Brain (organoid and tissue), 16 donors: ENCODE measurements at places on chromosomes 11 and 22. TPM values are rescaled to one million over a fixed set of nuclear protein-coding genes. Genes with fewer than 3 reads are reported as not detected.

GRCh38 chr22:48315439-48316256 is 1512.0 kb downstream of the BRD1 start:
- DNase-seq, result peak; percentile 49

GRCh38 chr11:15170698-15171097 is 56.0 kb downstream of the INSC start:
- no peak for DNase-seq

DNA sequence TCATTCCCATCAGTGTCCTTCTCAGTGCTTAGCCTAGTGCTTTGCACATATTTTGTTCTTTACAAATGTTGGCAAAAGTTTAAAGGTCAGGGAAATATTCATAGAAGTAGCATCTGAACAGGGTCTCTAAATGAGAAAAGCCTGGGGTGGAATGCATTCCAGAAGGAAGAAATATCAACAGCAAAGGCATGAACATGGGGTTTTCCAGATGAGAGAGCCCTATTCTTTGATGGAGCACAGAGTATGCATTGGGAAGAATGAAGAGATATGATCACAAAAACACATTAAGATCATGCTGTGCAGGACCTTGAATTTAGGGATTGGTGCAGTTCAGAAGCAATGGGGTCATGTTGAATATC is 140.2 kb downstream of the SNX19 start:
- no peak for DNase-seq

The FIBIN gene
- polyA plus RNA-seq, result 6.6 TPM

- DNase-seq, result no peak
Observed at GRCh38 chr11:9726321-9727022, 62.6 kb downstream of the SWAP70 start.

DNA sequence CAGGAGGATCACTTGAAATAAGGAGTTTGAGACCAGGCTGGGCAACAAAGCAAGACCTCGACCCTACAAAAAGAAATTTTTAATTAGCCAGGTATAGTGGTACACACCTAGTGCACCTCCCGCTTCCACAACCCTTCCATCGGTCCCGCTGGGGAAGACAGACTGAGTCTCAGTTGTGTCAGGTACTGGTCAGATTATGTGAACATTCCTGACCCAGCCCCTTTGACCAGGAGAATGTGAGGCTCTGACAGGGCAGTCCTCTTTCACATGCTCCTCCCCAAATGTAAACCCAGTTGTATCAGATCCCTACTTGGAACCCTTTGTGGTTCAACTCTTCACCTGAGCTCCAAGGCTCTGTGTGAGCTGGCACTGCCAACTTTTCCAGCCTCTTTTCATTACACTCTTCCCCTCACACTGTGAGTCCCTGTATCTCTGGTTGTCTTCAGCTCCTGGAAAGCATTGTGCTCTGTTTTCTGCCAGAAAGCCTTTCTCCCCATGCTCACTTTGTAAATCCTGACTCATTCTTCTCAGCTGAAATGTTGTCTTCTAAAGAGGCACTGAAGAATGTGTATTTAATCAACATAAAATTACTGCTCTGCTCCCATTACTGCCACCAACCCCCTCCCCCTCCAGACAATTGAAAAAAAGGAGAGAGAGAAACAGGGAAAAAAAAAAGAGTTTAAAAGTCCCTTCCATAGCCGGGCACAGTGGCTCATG is 2.1 kb upstream of the TTLL12 start:
- no peak for DNase-seq

DNA sequence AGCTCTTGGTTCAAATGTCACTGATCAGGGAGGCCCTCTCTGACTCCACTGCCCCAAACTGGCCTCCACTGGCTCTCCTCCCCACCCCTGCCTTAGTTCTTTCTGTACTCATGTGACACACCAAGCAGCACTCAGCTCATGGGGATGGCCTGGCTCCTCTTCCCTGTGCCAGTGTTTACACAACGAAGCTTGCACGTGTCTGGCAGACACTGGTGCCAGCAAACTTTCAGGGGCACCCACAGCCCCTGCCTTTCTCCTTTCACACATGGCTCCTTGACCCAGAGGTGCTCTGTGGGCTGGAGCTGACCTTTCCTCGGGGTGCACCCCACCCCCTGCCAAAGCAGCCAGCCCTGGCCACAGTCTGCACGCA is 37.6 kb upstream of the PARVG start:
- no peak for DNase-seq

DNA sequence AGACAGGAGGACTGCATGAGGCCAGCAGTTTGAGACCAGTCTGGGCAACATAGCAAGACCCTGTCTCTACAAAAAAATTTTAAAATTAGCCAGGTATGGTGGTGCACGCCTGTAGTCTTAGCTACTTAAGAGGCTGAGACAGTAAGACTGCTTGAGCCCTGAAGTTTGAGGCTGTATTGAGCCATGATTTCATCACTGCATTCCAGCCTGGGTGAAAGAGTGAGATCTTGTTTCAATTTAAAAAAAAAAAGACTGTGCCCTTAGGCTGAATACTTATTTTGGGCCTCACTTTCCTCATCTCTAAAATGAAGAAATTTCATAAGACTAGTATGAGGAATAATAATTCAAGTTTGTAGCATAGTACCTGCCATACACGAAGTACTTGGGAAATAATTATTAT is 6.9 kb downstream of the AQP11 start:
- DNase-seq, result no peak

The NPAS4 gene
- not detected for polyA plus RNA-seq

DNA sequence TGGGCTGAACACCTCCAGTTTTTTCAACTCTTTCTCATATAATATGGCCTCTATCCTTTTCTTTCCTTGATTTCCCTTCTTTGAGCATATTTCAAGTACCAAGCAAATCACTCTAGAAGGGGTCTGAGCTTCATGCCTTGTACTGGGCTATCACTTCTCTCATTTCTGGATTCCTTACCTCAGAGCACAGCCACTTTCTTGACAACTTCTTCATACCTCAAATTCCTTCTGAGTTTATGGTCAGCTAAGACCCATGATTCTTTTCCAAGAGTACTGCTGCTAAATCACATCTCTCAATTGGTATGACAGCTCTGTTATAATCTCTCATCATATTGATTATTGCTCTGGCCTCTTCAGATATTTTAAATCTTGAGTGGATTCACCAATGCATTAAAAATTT is 224.8 kb upstream of the ZBED5 start:
- DNase-seq, result no peak

GRCh38 chr11:115322553-115323203 is 181.5 kb downstream of the CADM1 start:
- DNase-seq, result no peak

DNA sequence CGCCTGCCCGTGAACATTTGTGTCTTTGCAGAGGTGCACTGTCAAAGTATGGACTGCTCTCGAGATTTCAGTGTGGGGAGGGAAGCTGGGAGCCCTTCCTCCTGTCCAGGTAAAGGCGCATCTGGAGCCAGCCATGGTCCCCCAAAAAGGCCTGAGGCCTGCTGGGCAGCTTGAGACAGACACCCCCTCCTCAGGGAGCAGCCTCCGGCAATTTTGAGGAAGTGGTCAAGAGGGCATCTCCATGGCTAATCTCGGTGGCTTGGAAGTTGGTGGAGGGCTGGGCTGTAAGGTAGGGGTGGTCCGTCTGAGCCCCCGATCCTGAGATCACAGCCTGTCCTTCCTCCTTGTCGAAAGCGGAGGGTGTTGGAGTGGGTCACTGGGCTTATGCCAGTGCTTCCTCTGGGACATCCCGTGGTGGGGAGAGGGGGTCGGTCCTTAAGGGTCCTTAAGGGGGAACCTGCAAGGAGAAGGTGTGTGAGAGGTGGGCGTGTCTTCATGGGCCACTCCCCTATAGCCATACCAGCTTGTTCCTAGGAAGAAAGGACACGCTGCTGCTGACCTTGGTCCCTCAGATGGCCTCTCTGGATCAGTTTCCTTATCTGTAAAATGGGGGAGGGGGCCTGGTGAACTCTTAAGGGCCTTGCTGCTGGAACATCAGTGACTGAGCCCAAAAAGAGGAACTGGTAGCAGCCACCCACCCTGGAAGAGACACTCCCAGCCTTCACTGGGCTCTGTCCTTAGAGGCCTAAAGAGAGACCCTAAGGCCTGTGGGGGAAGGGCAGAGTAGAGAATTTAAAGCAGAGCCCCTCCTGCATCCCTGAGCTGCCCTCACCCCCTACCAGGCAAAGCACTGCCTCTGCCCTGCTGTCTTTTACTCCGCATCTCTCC is 2.6 kb downstream of the KCNC1 start:
- DNase-seq, result peak; percentile 5

DNA sequence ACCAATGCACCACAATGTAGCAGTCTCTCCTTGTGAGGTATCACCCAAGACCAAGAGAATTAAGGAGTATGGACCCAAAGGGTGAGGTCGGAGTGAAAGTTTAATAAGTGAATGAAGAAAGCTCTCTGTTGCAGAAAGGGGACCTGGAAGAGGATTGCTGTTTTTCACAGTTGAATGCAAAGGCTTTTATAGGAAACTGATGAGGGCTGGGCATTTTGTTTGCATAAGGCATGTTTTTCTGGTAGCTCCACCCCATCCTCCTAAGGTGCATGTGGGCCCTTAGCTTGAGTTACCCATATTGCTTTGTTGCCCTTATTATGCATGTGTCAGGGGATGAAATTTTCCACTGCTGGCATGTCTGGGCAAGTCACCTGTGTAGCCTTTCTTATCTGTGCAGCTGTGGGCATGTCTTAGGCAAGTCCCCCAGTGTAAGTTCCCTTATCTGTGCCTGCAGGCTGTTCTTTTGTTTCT is 64.7 kb downstream of the BDNF start:
- DNase-seq, result no peak

GRCh38 chr22:43047605-43048004 is 32.7 kb upstream of the PACSIN2 start:
- DNase-seq, result no peak

DNA sequence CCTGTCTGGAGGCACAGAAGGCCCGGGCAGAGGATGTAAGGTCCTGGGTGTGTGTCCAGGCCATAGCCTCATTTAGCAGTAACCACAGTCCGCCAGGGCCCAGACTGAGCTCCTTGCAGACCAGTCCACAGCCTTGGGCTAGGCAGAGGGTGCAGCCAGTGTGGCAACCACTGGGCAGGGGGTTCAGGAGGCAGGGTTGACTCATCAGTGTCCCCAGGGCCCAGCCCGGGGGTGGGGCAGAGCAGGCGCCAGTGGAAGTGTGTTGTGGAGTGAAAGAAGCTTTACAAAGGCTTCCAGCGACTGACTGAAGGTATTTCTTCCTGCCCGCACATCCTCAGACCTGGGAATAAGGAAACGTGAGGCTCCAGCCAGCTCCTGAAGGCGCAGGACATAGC is 27.7 kb upstream of the WNT11 start:
- DNase-seq, result no peak

DNA sequence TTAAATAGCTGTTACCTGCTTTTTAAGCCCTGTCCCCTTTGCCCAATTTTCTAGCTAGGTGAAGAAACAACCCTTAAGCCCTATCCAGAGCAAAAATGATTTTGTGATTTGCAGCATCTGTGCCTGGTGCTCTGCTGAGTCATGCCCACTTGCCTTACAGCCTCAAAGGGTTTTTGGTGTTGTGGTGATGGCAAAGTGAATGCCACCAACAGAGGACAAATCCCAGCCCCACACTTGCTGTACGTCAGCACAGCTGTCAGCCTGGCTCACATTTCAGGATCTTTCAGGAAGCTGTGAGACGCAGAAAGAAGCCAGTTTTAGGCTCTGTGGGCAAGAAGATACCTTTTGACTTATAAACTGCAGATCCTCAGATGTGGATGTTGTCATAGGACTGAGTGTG is 401.7 kb downstream of the TENM4 start:
- DNase-seq, result no peak

- no peak for DNase-seq
Observed at GRCh38 chr22:27192135-27192829, 534.9 kb downstream of the MIAT start.

The CRYBB2 gene
- not detected for polyA plus RNA-seq

DNA sequence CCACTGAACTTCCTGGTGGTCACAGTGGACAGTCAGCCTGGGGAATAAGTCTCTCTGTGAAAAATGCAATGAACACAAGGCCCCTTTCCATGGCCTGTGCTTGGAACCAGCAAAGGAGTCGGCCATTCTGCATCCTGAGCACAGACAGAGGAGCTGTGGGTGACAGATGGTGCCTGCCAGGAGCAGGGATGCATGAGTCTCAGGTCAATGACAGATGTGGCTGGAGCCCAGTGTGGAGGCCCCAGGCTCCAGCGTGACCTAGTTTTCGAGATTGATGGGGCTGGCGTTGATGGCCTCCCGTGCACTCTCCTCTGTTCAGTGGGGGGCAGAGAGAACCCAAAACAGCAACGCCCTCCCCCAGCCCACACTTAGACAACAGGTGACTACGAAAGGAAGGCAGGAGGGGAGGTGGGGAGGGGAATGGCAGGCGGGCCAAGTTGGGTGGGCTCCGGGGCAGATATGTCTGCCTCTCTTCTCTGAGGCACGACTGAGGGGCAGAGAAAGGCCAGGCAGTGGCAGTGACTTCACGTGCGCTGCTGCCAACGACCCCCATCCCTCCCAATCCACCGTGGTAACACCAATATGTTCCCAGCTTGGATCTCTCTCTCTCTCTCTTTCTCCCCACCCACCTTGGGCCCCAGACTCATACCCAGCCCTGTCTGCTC is 34.4 kb upstream of the CD5 start:
- peak; percentile 45 for DNase-seq

DNA sequence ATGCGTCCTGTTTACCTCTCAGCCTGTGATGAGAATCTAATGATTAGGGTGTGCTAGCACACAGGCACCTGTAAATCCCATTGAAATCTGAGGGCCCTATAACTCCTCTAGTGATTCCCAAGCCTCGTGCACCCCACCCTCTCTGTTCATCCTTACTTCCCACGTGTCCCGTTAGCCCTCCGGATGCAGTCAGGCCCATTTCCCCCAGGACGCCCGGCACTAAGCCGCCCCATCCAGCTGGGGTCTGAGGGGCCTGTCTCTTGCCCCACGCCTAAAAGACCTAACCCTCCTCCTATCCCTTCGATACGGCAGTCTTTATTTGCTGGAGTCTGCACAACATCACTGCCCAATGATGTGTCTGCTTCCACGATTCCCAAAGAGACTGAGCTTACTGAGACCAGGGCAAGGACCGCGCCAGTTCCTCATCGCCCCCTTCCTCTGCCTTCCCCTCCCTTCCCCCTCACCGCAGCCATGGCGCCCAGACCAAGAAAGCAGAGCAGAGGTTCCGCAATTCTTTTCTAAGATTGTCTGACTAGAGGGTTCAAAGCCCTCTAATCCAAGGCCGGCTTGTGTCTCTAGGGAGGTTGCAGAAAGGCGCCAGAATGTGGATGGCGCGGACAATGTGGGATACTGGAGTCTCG is 1.1 kb upstream of the FADS2 start:
- peak; percentile 71 for DNase-seq
